ENCODE measurements at places on chromosomes 2 and 18. TPM values are rescaled to one million over a fixed set of nuclear protein-coding genes. Genes with fewer than 3 reads are reported as not detected.

Gene XDH
- total RNA-seq: 26.7 TPM

Gene DCDC2C
- not detected for total RNA-seq

DNA sequence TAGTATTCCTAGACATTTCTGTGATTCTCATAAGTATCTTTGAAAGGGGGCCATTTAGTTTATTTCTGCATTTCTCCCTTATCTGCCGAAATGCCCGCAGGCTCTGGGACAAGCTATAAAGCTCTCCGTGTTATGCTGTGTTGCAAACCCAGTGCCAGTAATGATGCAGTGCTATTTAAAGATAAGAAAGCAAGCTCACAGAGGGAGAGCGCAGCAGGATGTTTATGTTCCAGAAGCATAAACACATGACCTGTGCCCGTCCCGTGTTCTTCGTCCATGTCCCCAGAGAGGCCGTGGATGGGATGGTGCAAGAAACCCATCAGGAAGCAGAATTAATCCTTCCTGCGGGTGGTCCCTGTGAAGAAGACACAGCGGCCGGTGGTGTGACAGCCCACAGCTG lies 99.4 kb downstream of the NEDD4L start:
- H3K27ac ChIP-seq: no peak overlapping the region
- DNase-seq: no peak
- H3K36me3 ChIP-seq: no peaks in the 10 kb centered on the region
- no peaks in the 10 kb centered on the region for H3K4me1 ChIP-seq
- H3K4me3 ChIP-seq: no peak overlapping the region
- no peaks in the 10 kb centered on the region for H3K27me3 ChIP-seq

- no peaks in the 10 kb centered on the region for H3K27me3 ChIP-seq
- H3K4me3 ChIP-seq: no peak overlapping the region
- no peaks in the 10 kb centered on the region for H3K4me1 ChIP-seq
Observed at GRCh38 chr2:3038636-3039035, 339.0 kb downstream of the EIPR1 start.

- H3K4me1 ChIP-seq: no peaks in the 10 kb centered on the region
- H3K27ac ChIP-seq: no peak overlapping the region
- no peaks in the 10 kb centered on the region for H3K36me3 ChIP-seq
- no peaks in the 10 kb centered on the region for H3K27me3 ChIP-seq
Observed at GRCh38 chr2:209936106-209936666, 66.3 kb upstream of the RPE start.

GRCh38 chr2:223944166-223944702 lies 901 bp downstream of the WDFY1 start:
- H3K27ac ChIP-seq: peak overlapping the region; percentile 98
- peak overlapping the region; percentile 83 for H3K4me3 ChIP-seq
- no peaks in the 10 kb centered on the region for H3K4me1 ChIP-seq

GRCh38 chr2:233025706-233026105 lies 6.8 kb upstream of the NEU2 start:
- H3K27ac ChIP-seq: no peak overlapping the region
- H3K27me3 ChIP-seq: no peaks in the 10 kb centered on the region

DNA sequence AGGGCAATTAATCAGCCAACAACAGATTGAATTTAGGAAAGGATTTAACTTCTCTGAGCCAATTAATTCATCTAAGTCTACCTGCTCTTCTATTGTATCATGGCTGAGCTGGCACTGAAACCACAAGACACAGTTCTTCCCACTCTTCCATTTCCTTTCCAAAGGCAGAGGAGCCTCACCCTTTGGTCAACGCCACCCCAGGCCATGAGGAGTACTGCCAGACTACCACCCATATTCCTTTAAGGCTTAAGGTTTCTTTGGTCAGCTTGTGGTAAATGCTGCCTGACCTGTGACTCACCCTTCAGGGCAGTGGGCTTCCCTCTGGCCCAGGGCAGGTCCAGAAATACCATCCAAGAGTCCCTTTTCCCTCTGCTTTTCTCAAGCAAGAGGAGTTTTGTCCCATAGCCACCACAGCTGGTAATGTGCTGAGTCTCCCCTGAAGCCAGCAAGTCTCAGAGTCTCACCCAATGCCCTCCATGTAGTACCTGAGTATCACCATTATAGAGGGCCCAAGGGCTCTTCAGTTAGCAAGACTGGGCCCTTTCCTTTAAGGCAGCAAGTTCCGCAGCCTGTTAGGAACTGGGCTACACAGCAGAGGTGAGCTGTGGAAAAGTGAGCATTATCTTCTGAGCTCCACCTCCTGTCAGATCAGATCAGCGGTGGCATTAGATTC lies 900.5 kb upstream of the CRIM1 start:
- H3K4me1 ChIP-seq: no peaks in the 10 kb centered on the region
- no peak overlapping the region for H3K4me3 ChIP-seq
- no peaks in the 10 kb centered on the region for H3K36me3 ChIP-seq
- H3K27ac ChIP-seq: no peak overlapping the region

All from right lobe of liver (tissue), 6 donors.